ENCODE measurements at places on chromosomes 3 and 15. TPM values are rescaled to one million over a fixed set of nuclear protein-coding genes. Genes with fewer than 3 reads are reported as not detected.

Gene DOCK3
- total RNA-seq = 0.22 TPM

Gene SEMA3B
- total RNA-seq = 25.4 TPM

Gene GHSR
- not detected for total RNA-seq

Gene TTC14
- 30.4 TPM for total RNA-seq

Gene NANOGP8
- total RNA-seq = not detected

Gene GP5
- under 0.01 TPM for total RNA-seq

Gene CXCR6
- 0.22 TPM for total RNA-seq

Data from placental pericyte (primary cell).